ENCODE measurements at places on chromosomes 3 and 15.
A peak's percentile ranks its signal among the peaks of the same experiment; 100 is the strongest.

- DNase-seq, result no peak
These were observed 242.2 kb upstream of the ZPLD1 start for GRCh38 chr3:102192575-102192974.

DNA sequence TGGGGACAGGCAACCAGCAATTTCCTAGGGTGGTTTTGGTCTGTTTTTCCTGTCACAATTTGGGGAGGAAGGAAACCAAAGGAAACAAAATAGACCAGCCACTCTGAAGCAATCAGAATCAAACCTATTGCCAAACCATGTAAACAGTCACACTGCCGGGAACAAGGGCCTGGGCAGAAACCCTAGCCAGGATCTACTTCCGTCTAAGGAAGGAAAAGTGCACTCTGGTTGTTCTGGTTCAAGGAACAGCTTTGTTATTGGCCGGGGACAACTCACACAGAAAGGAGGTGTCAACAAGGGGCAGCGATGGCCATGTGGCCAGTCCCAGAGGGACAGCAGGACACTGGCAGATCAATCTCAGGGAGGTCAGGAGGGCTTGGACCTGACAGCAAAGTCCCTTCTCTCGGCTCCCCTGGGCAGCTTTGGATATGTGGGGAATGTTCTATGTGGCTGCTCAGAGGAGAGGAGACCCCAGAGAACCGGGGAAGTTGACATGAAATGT lies 17.5 kb upstream of the RAD18 start:
- DNase-seq, result no peak

GRCh38 chr3:45994419-45995235 lies 997 bp downstream of the FYCO1 start:
- DNase-seq, result no peak

DNA sequence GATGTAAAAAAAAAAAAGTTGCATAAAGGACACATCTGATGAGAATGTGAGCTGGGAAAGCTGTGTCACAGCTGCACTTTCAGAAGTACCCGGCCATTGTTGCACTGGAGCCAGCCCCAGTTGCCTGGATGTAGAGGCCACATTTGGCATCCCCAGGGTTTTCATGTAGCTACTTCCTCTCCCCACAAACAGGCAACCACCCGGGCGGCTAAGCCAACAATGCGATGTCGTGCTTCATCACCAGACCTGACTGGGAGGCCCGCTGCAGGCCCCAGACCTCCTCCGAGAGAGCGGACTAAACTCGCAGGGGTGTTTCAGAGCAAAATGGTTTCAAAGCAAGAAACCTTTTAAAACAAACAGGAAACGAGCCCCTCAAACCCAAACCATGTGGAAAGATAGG lies 142.3 kb downstream of the TMCO5A start:
- DNase-seq, result no peak

DNA sequence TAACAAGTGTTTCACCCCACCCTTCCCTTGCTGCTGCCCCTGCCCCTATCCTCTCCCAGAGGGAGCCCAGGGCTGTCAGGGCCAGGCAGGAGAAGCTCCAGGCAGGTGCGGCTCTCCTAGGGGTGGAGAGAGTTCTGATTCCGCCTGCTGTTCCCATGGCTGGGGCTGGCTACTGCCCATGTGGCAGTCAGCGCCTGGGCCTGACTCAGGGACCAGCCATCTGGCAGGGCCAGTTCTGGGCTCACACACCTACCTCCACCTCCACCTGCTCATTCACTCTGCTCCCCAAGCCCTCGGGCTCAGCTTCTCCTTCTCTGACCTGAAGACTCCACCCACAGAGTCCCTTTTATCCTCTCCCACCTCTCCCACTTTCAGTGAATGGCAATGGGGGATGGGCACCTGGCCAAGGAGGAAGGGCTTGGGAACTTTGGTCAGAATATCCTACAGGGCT lies 23.4 kb downstream of the AMOTL2 start:
- DNase-seq, result no peak

- no peak for DNase-seq
These were observed 158.0 kb downstream of the RAB11A start for GRCh38 chr15:66027268-66027805.

GRCh38 chr3:160779040-160779439 lies 23.0 kb downstream of the PPM1L start:
- no peak for DNase-seq

DNA sequence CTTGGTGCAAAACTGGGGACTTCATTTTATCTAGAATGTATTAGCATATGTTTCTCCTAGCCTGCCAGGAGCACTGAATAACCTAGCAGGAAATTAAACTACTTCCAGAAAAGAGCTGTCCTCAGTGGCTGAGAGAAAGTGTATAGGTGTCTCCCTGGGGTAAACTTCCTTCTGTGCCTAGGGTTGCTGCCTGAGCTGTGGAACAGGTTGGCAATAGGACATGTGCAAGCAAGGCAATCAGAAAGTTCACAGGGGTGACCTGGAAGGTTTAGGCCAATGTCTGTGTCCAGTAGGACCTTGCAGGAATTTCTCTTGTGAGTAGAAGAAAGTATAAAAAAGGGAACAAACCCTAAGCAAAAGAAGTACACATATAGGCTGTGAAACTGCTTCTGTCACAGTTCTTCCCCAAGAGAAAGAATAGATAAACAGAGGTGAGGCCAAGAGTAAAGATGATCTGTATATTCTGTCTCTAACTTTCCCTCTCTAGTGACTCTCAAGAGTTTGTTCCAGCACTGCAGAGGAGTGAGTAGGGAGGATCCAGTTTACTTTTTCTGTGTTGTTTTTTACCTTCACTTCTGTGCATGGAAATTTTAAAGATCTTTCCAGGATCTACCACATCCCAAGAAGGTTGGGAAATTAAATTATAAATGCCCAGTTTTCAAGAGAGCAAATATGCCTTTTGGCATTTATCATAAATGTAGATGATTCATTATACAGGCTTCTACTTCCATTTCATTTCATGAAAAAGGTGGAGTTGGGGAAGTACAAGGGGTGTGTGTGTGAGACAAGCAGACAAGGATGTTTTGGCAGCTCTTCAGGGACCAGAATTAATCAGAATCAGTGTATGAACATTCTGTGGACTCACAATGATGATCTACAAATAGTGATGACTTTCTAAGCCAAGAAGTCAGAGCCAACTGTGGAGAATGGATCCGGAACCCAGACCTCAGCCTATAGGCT lies 155.2 kb downstream of the RBPMS2 start:
- DNase-seq, result no peak

- DNase-seq, result no peak
These were observed 620.2 kb downstream of the ZBBX start for GRCh38 chr3:166759736-166760513.

DNA sequence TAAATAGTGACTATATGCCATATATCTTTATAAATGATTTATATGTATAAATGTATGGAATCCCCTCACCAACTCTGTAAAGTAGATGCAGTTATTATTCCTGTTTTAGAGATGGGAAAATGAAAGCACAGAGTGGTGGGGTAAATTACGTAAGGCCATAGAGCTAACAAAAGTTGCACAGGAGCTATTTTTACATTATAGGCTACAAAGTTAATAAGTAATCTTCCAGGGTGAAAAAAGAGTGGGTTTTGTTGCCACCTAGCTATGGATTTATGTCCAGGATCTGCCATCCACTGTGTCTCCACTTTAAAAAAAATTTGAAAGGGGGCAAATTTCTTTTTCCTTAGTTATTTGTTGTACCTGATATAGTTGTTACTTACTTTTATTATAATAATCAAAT lies 235.7 kb downstream of the MCTP2 start:
- DNase-seq, result peak; percentile 4

GRCh38 chr15:56933410-56933809 lies 15.0 kb downstream of the TCF12 start:
- no peak for DNase-seq

GRCh38 chr3:114624047-114624445 lies 330.2 kb downstream of the TIGIT start:
- no peak for DNase-seq

All from NCI-H526 treated with DMSO at 0.1 percent for 48 hours (cell line).